Activated naive CD4-positive, alpha-beta T cell (primary cell): ENCODE measurements at places on chromosomes 6 and 20.

GRCh38 chr6:151060096-151060765, 179.5 kb upstream of the AKAP12 start:
- no peak for DNase-seq

DNA sequence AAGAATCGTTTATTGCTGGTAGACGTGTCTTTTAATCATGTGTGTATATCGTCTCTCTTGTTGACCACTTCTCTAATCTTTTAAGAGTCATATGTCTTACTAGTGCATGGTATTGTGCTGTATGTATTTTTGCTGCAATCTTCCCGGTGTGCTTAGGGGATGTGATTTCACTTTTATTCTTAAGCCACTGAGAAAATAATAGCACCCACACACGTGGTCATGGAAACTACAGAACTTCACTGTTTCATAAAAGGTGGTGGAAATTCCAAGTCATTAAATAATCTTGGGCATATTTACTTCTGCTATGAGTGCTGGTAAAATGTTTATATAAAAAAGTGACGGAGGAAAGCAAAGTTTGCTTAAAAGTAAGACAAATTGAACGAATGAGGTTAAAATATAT, 3.0 kb upstream of the CDYL start:
- no peak for DNase-seq

DNA sequence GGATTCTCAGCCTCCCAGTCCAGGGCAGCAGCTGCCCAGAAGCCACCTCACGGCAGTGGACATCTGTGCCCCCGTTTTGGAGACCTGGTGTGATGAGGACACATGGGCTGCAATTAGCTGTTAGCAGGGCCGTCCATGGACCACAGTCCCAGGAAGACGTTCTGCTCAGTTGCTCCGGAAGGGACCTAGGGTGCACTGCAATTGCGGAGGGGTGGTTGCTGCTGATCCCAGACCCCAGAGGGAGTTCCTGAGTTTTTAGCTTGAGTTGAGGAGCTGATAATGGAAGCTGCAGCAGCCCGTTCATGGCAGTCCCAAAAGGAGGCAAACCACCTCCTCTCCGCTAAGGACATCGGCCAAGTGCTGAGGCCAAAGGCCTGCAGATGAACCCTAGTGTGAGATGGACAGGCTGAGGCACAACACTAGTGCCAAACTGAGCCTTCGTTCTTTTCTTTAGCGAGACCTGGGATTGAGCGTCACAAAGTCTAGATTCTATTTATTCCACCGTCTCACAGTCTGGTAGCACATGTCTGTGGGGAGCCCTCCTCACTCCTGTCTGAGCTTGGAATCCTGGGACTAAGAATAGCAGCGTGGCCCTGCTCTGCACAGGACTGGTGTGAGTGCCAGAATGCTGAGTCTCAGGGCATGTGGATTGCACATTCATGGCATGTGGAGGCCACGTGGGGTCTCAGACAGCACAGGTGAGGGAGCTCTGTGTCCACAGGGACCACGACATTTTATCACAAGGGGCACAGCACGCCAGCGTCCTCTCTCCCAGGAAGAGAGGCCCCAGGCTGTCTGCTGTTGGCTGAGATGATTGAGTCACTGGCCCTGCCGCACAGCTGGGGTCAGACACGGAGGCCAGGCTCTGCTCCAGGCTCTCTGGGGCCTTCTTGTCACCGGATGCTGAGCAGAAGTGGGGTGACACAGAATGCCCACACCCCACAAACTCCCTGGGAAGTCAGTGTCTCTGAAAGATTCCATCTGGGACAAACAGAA, 113.4 kb downstream of the PSMB1 start:
- no peak for DNase-seq

DNA sequence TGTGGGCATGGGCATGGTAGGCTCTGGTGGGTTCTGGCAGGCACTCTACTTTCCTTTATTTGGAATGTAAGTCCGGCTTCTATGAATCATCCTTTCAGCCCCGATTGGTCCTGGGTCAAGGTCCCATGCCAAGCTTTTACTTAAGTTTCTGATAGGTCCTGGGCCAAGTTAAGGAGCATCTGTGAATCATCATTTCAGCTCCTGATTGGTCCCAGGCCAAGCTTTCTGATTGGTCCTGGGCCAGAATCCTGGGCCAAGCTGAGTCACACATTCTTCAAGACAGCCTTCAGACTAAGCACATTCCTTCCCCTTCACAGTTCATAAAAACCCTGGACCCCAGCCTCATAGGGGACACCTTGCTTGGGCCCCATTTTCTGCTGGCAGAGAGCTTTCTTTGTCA, 231.0 kb upstream of the EYS start:
- no peak for DNase-seq

- DNase-seq: no peak
Measured at GRCh38 chr20:49593466-49594142, 25.7 kb upstream of the PTGIS start.

GRCh38 chr20:38217791-38218565, 42.6 kb downstream of the KIAA1755 start:
- no peak for DNase-seq

- DNase-seq: no peak
Measured at GRCh38 chr6:12528581-12529363, 187.8 kb upstream of the PHACTR1 start.

DNA sequence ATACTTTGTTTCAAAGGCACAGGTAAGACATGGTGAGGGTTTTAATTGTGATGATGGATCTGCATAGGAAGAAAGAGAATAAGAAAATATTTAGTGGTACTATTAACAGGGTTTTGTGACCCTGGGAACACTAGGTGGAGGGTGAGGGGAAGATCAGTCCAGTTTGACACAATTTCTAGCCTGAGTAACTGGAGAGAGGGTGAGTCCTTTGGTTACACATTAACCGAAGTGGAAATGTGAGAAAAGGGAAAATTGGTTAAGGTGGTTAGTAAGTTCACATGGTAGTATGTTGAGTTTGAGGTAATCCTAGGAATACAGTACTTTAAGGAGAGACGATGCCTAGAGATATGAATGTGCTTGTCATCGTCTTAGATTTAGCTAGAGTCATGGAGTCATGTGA, 54.8 kb upstream of the POU3F2 start:
- DNase-seq: no peak

DNA sequence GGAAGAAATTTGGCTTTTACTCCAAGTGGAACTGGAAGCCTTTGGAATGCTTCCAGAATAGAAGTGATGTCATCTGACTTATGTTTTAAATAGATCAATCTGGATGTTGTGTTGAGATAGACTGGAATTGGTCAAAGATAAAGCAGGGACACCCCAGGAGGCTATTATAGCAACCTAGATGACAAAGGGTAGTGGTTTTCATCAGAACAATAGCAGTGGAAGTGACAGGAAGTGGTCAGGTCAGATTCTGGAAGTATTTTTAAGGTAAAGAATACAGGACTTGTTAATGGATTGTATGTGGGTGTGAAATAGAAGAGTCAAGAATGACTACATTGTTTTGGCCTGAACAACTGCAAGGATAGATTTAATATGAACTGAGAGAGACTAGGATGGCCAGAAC, 191.4 kb downstream of the ADGRB3 start:
- no peak for DNase-seq

DNA sequence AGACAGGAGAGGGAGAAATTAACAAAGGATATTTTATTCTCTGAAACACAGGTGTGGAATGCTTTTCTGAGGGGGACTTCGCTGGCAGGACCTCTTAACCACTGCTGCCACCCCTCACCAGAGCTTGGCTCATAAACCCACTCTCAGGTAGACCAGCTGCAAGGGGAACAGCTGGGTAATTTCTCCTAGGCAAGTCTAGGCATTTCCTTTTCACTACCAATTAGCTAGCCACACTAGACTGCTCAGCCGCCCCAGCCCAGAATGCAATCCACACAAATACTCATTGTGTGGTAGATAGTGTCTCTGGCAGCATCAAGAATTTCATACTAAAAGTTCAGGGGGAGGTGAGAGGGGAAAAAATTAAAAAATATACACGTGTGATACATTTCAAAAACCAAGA, 267.6 kb upstream of the ID4 start:
- no peak for DNase-seq

DNA sequence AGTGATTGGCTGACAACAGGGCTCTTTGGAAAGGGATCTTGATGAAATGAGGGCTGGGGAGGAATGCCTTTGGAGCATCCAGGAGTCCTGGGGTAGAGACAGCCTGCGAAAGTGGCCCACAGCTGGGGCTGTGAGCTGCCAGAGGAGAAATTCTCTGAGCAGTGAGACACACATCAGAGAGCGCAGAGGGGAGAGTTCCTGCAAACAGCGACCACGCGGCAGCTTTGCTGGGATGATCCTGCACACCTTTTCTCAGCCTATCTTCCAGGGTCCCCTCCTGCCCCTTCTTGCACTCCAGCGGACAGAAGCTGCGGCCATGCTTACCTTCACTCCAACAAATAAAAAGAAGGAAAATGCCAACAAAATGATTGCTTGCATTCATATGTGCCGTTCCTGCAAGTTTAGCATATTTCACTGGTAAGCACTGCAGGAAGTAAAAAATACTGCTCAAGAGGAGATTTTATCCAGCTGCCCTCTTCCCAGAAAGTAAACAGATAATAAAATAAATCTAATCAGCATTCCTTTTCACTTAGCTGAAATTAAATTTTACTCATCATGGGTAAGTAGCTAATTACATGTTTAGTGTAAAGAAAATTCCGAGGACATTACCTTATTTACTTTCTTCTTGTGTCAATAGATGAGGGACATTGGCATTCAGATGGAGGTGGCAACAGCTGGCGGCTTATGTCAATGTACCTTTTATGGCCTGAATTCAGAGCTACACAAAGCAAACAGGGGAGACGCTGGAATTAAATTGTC, 339.9 kb upstream of the ARID1B start:
- DNase-seq: no peak

- DNase-seq: no peak
Measured at GRCh38 chr6:13234130-13234529, 94.2 kb downstream of the TBC1D7 start.

DNA sequence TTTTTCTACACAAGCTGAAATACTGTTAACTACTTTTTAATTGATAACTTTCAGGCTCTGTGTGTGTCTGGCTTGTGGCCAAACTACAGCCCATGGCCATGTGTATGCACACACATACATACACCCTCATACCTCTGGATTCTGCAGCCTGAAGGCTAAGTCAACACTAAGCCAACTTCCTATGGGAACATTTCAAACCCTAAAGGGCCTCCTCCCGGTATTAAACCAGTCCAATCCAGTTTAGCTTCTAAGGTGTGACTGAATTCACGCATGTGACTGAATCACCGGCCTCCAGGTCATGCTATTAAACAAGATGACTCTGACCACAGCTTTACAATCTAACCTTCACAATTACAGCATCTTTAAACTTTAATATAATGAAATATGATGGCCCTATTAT, 20.7 kb upstream of the DST start:
- DNase-seq: no peak

DNA sequence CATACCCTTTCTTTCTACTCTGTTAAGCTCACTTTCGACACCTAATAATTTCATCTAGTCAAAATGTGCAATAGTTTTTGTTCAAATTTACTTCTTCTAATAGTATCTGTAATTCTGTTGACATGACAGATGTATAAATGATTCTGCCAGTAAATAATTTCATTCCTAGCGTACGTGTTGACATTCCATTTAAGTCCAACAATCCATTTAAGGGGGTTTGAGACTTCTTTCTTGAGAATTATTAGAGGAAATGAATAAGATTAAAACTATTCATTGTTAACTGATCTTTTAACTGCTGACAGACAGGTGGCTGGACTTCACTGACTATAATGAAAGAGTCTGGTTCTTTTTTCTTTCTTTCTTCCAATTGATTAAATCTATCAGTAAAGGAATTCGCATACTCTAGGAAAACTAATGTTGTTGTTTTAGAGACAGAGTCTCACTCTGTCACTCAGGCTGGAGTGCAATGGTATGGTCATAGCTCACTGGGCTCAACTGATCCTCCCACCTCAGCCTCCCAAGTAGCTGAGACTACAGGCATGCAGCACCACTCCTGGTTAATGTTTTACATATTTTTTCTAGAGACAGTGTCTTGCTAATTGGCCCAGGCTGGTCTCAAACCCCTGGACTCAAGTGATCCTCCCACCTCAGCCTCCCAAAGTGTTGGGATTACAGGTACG, 55.9 kb downstream of the MAP3K5 start:
- DNase-seq: no peak

GRCh38 chr6:143179901-143180612, 119.4 kb downstream of the AIG1 start:
- DNase-seq: no peak

DNA sequence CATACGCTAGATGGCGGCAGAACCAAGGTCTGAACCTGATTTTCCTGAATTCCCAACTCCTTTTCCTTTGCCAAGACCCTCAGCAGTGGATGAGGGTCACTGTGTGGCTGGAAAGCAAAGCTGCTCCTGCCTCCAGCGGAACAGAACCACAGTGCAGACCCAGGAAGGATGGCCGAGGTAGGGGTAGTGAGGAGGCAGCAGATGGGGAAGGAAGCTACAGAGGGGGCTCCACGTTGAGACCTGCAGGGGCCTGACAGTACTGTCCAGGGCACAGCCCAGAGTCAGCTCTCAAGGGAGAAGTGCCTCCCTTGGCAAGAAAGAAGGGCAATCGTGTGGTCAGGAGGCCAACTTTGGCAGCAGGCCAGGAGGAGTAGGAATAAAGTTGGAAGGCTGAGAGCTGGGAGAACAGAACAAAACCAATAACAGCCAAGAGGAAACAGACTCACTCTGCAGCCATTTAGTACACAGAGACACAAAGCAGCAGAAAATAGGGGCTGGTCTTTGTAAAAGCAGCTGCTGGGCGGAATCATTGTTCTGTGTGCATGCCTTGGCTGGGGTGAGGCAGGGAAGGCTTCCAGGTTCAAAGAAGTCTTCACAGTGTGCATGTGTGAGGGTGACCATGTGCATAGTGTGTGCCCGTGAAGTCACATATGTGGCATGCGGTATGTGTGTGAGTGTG, 3.1 kb downstream of the GABRR2 start:
- DNase-seq: no peak

DNA sequence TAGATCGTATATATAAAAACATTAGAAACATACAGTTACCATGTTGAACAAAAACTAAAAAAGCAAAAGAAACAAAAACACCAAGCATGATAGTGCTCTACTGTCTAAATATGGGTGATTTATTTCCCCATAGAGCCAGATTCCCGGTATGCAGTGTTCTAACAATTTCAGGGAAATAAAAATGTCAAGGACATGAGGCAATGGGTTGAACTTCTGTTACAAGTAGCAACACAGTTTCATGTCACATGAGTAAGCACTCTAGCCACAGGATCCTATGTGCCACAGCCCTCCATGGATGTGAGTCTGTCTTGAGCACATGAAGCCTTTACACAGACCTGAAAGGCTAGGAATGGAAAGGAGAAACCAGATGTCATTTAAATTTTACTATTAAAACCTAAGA, 96.0 kb downstream of the MAP3K5 start:
- DNase-seq: no peak

GRCh38 chr6:148250975-148251685, 91.5 kb upstream of the SASH1 start:
- DNase-seq: no peak

GRCh38 chr6:5484692-5485091, 223.4 kb downstream of the FARS2 start:
- no peak for DNase-seq

DNA sequence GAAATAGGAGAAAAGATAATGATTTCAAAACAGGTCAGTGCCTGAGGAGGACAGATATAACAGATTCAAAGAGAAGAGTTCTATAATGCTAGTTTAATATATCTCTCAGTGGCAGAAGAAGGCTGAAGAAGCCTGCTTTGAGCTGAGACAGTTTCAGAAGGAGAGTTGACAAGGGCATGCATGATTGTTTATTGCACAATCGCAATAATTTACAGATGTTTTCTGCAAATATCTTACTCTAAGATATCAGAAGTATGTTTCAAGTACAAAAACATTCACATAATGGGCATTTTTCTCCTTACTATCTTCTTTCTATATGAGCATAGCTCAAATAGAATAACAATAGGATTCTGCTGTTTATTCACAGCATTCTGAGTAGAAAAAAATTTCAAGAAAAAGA, 557.7 kb upstream of the NRSN1 start:
- no peak for DNase-seq
